ENCODE measurements at places on chromosomes 16 and 17.

GRCh38 chr16:30490210-30490609 lies 17.7 kb downstream of the ITGAL start:
- no peak for ATAC-seq

DNA sequence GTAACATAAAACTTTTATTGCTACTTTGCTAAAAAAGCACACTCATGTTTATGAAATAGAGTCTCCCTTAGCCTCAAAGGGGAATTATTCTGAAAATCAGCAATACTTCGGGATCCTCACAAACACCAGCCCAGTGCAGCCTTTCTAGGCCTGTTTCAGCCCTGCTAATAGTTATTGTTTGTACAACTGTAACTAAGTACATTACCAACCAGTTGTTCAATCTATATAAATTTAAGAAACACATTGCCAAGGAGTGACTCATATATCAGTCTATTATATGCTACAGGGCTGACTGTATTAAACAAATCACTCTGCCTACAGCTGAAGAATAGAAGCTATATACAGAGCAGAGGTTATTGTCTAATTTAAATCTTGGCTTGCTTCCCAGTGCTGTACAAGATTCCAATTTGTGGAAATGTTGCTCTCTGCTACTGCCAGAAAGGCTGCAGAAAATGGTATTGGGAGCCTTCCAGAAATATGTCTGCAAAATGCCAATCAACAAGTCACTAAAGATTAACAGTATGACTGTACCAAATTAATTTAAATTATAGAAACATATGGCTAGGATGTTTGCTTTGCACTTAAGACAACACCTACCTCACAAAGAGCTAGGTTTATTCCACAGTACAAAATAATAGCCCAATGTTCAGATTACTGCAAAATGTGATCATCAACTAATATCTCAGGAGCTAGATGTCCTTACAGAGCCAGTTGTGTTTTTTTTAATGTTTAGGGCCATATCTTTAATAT lies 49.7 kb downstream of the TOX3 start:
- ATAC-seq, result no peak

DNA sequence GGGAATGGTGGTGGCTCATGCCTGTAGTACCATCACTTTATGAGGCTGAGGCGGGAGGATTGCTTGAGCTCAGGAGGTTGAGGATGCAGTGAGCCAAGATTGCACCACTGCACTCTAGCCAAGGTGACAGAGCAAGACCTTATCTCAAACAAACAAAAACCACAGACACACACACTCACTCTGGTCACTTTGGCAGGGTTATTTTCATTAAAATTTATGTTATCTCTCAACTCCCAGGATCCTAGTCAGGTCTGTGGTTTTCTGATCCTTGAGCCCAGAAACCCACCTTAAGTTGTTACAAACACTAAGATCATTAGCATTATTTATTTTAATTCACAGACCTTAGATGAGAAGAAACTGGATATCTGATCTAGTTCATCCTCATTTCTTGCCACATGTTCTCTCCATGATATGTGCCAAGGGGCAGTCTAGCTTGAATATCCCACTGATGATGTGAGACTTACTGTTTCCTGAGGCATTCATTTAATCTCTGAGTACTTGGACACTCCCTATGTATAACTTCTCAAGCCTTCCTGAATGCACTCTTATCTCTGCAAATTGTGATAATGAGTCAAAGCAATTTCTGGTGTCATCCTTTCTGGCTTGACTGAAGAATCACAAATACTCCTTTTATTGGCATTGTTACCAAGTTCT lies 9.6 kb downstream of the ABHD15 start:
- ATAC-seq, result no peak

GRCh38 chr16:46774743-46775177 lies 26.6 kb upstream of the MYLK3 start:
- ATAC-seq, result no peak

- ATAC-seq, result no peak
Measured at GRCh38 chr16:57260294-57260929, 15.4 kb downstream of the ARL2BP start.

GRCh38 chr17:18129041-18129502 lies 20.5 kb downstream of the MYO15A start:
- no peak for ATAC-seq

- peak; percentile 91 for ATAC-seq
Measured at GRCh38 chr17:40113110-40113906, 8.5 kb upstream of the MSL1 start.

DNA sequence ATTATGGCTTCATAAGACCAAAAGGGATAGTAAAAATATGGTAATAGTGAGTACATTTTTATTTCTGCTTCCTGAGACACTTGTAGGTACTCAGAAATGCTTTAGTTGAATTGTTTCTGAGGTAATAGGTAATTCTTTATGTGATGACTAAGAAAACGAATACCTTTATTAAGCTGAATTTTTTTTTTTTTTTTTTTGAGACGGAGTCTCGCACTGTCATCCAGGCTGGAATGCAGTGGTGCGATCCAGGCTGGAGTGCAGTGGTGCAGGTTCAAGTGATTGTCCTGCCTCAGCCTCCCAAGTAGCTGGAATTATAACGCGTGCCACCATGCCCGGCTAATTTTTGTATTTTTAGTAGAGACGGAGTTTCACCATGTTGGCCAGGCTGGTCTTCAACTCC lies 1.9 kb downstream of the RAD51C start:
- ATAC-seq, result no peak

- ATAC-seq, result no peak
Measured at GRCh38 chr17:75511610-75512575, 3.4 kb downstream of the CASKIN2 start.

DNA sequence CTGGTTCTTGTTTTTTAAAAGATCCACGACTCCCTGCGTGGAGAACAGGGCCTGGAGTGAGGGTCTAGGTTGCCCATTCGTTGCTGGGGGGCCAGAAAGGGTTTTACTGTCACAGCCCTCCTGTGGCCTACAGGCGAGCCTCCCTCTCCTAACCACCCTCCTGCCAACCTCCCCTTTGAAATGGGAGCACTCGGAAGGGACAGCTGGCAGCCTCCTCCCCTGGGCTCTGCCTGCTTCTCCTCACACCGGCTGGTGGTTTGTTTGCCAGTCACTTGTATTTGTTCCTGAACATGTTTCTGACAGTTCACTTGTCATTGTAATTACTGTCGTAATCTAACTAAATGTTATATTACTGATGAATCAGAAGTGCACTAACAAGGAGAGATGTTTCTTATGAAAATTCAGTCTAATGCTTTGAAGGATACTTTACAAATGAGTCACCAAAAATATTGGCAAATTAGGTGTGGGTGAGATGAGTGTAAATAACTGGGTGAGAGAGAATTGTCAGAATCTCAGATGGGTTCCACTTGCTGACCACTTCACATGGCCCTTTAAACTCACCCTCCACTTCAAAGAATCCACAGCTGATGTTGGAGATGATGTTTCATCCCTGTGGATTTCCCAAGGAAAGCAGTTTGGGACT lies 2.7 kb upstream of the SPPL2C start:
- ATAC-seq, result no peak

- ATAC-seq, result no peak
Measured at GRCh38 chr17:30337393-30337999, 3.6 kb upstream of the TMIGD1 start.

- peak; percentile 98 for ATAC-seq
Measured at GRCh38 chr17:65163990-65164495, 26.9 kb downstream of the RGS9 start.

- no peak for ATAC-seq
Measured at GRCh38 chr16:15827709-15828343, 29.0 kb downstream of the MYH11 start.

DNA sequence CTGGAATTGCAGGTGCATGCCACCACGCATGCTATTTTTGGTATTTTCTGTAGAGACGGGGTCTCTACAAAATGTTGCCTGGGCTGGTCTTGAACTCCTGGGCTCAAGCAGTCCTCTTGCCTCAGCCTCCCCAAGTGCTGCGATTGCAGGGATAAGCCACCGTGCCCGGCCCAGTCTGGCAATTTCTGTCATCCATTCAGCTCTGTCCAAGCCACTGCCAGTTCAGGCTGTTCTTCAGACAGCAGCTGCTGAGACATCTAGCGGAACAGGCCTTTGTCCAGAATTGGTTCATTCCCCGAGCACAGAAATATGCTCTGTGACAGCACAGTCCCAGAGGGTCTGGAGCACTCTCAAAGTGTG lies 5.4 kb downstream of the SLC47A1 start:
- no peak for ATAC-seq

DNA sequence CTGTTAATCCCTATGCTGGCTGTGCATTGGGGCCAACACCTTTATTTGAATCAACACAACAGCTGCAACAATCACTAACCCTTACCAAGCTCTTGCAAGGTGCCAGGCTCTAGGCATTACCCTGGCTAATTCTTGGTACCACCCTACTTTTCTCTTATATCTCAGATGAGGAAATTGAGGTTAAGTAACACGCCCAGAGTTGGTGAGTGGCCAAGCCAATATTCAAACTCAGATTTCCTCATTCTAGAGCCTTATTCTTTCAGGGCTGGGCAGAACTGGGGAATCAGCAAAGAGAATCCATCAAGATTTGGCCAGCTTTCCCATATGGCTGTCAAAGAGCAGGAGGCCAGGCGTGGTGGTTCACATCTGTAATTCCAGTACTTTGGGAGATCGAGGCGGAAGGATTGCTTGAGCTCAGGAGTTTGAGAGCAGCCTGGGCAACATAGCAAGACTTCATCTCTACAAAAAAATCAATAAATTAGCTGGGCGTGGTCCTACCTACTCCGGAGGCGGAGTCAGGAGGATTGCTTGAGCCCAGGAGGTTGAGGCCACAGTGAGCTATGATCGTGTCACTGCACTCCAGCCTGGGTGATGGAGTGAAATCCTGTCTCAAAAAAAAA lies 23.7 kb downstream of the ARSG start:
- ATAC-seq, result no peak

- no peak for ATAC-seq
Measured at GRCh38 chr17:48244814-48245213, 137.2 kb downstream of the SNX11 start.

DNA sequence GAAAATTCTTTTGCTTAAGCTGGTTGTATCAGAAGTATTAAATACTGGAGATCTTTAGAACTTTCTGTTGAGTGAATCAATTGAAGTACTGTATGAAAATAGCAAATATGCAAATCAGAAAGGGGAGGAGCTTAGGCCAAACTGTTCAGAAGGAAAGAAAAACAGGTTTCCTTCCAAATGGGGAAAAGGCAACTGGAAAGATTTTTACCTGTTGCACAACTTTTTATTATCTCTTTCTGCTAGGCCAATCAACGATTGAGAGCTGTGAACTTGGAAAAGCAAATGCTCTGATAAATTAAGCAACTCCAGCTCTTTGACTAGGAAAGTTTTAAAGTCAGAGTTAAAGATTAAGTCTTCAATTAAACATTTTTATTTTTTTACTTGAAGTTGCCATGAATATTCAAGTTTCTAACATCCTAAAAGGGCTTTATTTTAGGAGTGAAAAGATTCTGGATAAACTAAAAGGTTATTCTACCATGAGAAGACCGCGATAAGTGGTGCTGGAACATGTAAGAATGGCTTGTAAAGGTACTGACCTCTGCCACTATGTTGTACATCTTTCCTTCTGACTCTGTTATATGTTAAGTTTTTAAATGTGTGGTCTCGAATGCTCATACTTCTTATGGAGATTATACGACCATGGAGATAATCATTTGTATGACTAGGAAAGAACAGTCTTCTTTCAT lies 16.5 kb downstream of the DCUN1D3 start:
- ATAC-seq, result no peak

DNA sequence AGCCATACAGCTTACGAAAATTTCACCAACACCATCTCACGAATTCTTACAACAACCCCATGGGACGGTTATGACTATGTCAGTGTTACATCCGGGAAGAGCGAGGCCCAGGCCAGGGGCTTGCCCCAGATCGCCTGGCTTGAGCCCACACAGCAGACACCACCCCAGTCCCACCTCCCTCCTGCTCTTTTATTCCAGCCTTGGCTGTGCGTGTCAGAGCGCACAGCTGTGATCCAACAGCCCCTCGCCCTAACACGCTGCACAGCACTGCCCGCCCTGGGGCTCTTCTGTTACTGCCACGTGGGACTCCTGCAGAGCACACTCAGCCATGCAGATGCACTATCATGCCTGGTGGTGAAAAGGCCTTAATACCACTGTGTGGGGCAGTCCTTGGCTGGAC lies 127.9 kb downstream of the ENGASE start:
- ATAC-seq, result no peak

DNA sequence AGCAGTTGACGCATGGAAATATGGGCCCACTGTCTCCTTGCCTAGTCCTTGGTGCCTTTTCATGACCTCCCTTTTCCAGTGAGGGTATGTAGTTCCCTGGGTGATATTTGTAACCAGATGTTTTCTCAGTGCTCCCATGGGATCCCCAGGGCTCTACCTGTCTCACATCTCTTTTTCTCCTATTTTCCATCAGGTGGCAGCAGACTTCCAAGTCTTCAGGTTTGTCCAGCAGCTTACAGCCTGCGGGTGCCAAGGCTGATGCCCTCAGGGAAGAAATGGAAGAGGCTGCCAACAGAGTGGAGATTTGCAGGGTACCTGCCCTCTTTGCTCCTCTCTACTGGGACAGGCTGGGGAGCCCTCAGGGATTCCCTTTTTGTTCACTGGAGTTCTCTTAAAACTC lies 89.1 kb downstream of the ELAC2 start:
- ATAC-seq, result no peak

DNA sequence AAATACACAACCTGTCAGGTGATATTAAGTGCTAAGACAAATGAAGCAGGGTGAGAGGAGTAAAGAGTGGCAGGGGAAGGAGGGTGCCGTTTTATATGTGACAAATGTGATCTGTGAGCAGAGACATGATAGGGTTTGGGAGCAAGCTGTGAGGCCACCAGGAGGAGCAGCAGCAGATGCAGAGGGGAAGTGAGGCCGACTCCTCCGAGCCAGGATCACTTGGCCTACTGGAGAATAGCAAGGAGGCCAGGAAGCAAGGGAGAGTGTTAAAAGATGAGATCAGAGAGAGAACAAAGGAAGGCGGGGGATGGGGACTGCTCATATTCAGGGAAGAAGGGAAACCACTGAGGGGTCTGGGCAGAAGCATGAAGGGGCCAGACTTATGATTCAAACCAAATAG lies 129.4 kb downstream of the TANGO6 start:
- no peak for ATAC-seq

DNA sequence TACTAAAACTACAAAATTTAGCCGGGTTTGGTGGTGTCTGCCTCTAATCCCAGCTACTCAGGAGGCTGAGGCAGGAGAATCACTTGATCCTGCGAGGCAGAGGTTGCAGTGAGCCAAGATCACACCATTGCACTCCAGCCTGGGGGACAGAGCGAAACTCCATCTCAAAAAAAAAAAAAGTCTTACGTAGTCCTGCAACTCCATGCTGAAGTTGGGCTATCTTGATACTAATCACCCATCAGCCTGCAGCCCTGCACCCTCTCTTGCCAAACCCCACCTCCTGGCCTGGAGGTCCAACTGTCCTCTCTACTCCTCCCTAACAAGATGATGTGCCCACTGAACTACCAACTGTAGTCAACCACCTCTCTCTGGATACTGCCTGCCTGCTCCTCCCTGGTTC lies 4.8 kb downstream of the TMEM170A start:
- no peak for ATAC-seq

- ATAC-seq, result no peak
Measured at GRCh38 chr17:1714427-1714979, 4.3 kb upstream of the TLCD2 start.

DNA sequence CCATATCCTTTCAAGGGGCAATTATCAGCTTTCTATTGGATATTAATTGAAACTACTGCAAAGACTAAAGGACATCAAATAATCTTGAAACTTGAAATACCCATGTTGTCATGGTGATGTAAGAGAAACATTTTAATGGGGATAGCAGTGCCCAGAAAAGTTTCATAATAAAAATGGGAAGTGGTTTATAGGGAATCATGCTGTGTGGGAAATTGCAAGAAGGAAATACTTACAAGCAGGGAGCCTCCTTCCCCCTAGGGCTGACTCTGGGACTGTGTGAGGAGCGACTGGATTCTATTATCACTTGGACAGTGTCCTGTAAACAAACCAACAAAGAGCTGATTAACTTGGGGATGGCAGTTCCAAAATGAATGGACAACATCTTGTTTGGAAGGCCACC lies 1393.1 kb upstream of the GOT2 start:
- ATAC-seq, result no peak
